ENCODE measurements at places on chromosomes 2 and 18. TPM values are rescaled to one million over a fixed set of nuclear protein-coding genes. Genes with fewer than 3 reads are reported as not detected.
A peak's percentile ranks its signal among the peaks of the same experiment; 100 is the strongest.

DNA sequence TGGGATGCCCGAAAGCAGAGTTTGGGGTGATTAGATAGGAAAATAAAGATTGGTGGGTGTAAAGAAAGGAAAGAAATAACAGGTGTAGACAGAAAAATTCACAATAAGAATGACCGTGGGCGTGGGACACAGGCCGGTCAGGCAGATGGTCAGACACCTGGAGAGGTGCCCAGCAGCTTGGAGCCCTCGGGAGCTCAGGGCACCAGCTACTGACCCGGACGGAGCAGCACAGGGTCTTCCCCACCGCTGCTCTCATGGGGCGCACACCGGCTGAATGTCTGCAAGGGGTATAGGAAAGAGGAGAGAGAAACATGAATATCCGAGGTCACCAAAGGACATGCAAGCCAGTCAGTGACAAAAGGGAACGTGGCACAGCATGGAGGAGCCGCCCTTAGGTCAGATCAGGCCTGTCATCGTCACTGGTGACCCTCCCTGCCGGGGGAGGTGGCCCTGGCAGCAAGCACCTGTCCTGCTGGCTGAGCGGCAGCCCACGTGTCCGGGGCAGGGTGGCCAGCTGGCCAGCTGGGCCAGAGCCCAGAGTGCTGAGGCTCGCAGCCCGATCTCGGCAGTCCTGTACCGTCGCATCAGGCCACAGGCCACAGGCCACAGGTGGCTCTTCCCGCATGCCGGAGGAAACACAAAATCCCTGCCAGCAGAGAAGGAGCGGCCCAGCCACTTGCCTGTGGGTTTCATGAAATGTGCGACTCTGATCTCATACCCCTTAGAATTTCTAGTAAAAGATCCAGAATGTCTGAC is 112.0 kb upstream of the NDUFV2 start:
- DNase-seq, result no peak
- H3K4me1 ChIP-seq, result no peaks in the 10 kb centered on the region
- no peaks in the 10 kb centered on the region for H3K36me3 ChIP-seq
- H3K27ac ChIP-seq, result no peak overlapping the region
- no peak overlapping the region for H3K4me3 ChIP-seq
- no peaks in the 10 kb centered on the region for H3K27me3 ChIP-seq

DNA sequence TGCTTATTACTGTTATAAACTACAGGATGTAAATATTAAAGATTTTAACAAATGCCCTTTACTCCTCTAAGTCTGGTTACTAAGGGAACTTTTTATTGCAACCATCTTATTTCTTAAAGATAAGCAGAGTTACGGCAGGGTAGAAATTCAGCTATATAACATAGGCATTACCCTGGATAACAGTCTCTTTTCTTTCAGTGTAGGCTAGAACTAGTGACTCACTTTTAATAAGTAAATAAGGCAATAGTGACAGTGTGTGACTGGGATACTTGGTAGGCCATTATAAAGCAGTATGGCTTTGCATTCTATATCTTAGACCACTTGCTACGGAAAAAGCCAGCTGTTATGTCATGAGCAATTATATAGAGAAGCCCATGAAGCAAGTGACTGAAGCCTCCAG is 1041.0 kb upstream of the NRXN1 start:
- H3K36me3 ChIP-seq, result no peaks in the 10 kb centered on the region
- H3K4me3 ChIP-seq, result no peak overlapping the region
- H3K4me1 ChIP-seq, result no peaks in the 10 kb centered on the region
- no peak overlapping the region for H3K27ac ChIP-seq
- H3K27me3 ChIP-seq, result no peaks in the 10 kb centered on the region

- H3K4me1 ChIP-seq, result no peaks in the 10 kb centered on the region
- no peaks in the 10 kb centered on the region for H3K36me3 ChIP-seq
- H3K27me3 ChIP-seq, result peaks cover 4% of the 10 kb centered on the region
- no peak overlapping the region for H3K27ac ChIP-seq
- H3K4me3 ChIP-seq, result no peak overlapping the region
- DNase-seq, result no peak
These were observed 24.3 kb upstream of the PSMD14 start for GRCh38 chr2:161283926-161284325.

DNA sequence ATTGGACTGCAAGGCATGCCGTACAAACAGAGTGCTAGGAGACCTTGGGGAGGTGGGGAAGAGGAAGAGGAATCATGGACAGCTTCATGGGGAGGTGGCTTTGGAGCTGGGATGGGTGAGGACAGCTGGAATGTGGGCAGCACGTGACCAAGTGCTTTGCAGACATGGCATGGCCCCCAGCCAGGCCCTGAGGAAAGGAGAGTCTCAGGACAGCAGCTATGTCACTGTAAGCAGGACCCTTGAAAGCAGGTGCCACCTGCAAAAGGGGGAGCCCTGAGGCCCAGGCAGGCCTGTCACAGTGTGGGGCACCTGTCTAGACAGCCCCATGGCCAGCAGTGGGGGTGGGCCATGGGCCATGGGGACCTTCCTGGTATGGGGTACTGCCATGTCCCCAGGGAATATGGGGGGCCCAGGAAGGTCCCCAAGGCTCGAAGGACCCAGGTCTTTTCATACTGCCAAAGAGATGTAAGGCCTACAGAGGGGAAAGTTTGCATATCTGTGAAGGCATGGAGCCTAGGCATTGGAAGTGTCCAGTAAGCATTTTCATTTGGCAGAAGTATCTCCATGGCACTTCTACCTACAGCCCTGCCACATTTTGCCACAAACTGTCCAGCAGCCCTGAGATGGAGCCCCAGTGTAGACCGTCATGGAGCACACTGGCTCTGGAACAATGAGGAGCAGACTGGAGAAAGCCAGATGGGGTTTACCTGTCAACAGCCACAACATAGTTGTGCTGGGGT is 9.9 kb downstream of the PAX8 start:
- DNase-seq, result no peak
- no peaks in the 10 kb centered on the region for H3K4me1 ChIP-seq
- peaks cover 8% of the 10 kb centered on the region for H3K36me3 ChIP-seq
- H3K27ac ChIP-seq, result no peak overlapping the region
- H3K27me3 ChIP-seq, result peaks cover 14% of the 10 kb centered on the region

DNA sequence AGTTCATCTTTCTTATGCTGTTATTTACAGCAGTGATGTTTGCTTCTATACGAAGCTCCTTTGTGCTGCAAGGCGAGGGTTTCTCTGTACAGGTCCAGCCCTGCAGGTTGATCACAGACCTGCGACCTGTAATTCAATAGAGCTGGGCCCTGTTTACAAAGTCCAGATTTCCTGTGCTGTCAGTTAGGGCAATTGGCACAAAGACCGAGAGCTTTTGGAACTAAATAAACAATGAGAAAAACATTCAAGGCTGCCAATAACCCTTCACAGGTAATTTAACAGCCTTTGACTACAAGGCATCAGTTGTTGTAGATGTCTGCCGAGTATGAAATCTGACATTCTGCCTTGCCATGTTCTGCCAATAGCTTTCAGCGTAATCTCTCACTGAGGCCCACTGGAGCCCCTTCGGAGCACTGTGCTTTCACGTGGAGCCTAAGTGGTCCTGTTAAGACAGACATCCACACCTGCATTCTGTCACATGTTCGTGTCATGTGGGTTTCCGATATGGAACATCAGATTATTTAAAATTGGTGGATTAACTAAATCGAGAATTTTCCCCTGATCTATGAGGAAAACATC is 232.5 kb downstream of the PTGR3 start:
- no peaks in the 10 kb centered on the region for H3K4me1 ChIP-seq
- H3K4me3 ChIP-seq, result no peak overlapping the region
- H3K27me3 ChIP-seq, result no peaks in the 10 kb centered on the region
- no peak overlapping the region for H3K27ac ChIP-seq
- H3K36me3 ChIP-seq, result no peaks in the 10 kb centered on the region

DNA sequence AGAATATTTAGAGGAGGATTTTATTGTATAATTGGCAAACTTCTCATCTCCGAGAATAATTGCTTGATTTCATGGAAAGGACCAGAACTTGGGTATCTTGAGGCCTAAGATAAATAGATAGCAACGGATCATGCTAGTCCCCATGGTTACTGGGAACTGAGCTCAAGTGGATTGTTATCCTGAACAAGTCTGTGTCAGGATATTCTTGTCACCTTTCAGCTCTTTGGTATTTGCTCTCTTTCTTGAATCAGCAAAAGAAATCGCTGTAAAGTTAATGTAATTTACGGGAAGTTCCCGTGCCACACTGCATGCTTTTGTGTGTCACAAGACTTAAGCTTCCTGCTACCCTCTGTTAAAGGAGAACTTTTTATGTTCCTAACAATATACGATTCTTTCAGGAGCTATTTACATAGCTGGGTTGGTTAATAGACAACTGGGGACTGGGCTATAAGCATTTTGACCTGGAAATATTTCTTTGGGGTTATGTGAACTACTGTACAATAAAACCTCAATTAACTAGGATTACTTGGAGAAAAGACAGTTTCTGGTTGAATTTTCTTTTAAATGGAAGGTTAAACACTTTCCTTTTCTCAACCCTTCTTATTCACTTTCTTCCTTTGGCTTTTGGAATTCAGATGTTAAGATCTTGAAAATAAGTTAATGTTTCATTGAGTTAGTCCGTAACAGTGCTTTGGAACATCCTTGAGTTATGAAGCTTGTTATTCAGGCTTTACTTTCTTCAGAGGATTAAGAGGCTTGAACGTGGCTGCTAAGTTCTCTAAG is 151.2 kb downstream of the FMNL2 start:
- no peaks in the 10 kb centered on the region for H3K4me1 ChIP-seq
- H3K27me3 ChIP-seq, result no peaks in the 10 kb centered on the region

GRCh38 chr2:232781765-232782164 is 5.4 kb upstream of the KCNJ13 start:
- no peak overlapping the region for H3K27ac ChIP-seq
- H3K4me3 ChIP-seq, result no peak overlapping the region
- no peaks in the 10 kb centered on the region for H3K27me3 ChIP-seq
- no peaks in the 10 kb centered on the region for H3K4me1 ChIP-seq
- peak; percentile 32 for DNase-seq

DNA sequence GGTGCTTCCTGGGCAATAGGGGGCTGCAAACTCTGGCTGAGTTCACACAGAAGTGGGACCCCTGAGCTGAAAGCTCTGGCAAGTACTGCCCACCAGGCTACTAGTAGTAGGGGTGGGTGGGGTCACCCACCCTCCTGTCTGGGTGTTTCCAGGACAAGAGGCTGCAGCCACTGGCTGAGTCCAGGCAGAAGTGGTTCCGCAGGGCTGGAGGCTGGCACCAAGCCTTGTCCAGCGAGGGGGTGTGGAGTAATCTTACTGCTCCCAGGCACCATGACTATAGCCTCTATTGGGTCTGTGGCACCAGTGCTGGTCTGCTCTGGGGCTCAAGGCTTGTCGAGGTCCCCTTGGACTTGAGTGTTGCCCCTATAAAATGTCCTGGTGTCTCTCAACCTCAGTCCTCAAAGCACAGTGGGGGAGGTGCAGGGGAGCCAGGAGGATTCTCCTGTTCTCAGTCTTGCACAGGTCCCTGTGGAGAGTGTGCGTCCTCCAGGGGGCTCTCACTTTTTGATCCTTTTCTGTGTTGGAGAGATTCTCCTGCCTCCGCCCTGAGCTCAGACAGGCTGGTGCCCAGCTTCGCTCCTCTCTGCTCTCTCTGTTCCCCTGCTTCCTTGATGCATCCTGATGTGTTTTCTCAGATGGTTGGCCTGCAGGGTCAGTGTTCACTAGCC is 48.1 kb downstream of the NUP35 start:
- no peaks in the 10 kb centered on the region for H3K36me3 ChIP-seq
- no peak overlapping the region for H3K27ac ChIP-seq
- H3K27me3 ChIP-seq, result no peaks in the 10 kb centered on the region

GRCh38 chr18:12049978-12050811 is 43.4 kb upstream of the ANKRD62 start:
- no peak for DNase-seq
- no peaks in the 10 kb centered on the region for H3K4me1 ChIP-seq
- H3K4me3 ChIP-seq, result no peak overlapping the region

DNA sequence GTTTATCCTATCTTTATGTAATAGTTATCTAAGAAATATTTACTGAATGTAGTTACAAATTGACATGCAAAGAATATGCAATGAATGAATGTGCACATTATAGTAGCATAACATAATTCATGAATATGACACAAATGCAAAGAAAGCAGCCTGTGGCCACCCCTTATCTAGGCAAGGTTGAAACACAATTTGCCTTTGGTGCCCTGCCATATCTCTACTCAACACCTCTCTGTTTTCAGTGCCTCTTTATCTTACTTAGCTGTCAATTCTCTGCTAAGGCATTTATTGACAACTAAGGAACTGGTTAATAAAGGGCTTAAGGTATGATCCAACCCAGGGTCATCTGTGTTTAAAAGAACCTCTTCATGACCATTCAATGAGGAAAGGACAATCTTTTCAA is 18.9 kb downstream of the REV1 start:
- H3K4me1 ChIP-seq, result peaks cover 20% of the 10 kb centered on the region
- H3K27ac ChIP-seq, result no peak overlapping the region
- H3K4me3 ChIP-seq, result no peak overlapping the region
- no peaks in the 10 kb centered on the region for H3K36me3 ChIP-seq

- DNase-seq, result no peak
- no peaks in the 10 kb centered on the region for H3K4me1 ChIP-seq
- peaks cover 7% of the 10 kb centered on the region for H3K36me3 ChIP-seq
- no peak overlapping the region for H3K4me3 ChIP-seq
These were observed 30.2 kb downstream of the TGFBRAP1 start for GRCh38 chr2:105299290-105299689.

GRCh38 chr2:191065785-191066184 is 51.8 kb upstream of the STAT1 start:
- no peaks in the 10 kb centered on the region for H3K36me3 ChIP-seq
- H3K4me1 ChIP-seq, result no peaks in the 10 kb centered on the region
- no peak overlapping the region for H3K27ac ChIP-seq
- no peaks in the 10 kb centered on the region for H3K27me3 ChIP-seq
- DNase-seq, result no peak

Gene TMEM247
- not detected for total RNA-seq

Gene EDAR
- not detected for total RNA-seq

Gene DOK6
- total RNA-seq, result not detected

Gene SALL3
- total RNA-seq, result not detected

Gene ALPP
- not detected for total RNA-seq

Gene SOWAHC
- total RNA-seq, result 3.6 TPM

All from endothelial cell of umbilical vein (primary cell).